ENCODE measurements at places on chromosomes 2 and 18.

DNA sequence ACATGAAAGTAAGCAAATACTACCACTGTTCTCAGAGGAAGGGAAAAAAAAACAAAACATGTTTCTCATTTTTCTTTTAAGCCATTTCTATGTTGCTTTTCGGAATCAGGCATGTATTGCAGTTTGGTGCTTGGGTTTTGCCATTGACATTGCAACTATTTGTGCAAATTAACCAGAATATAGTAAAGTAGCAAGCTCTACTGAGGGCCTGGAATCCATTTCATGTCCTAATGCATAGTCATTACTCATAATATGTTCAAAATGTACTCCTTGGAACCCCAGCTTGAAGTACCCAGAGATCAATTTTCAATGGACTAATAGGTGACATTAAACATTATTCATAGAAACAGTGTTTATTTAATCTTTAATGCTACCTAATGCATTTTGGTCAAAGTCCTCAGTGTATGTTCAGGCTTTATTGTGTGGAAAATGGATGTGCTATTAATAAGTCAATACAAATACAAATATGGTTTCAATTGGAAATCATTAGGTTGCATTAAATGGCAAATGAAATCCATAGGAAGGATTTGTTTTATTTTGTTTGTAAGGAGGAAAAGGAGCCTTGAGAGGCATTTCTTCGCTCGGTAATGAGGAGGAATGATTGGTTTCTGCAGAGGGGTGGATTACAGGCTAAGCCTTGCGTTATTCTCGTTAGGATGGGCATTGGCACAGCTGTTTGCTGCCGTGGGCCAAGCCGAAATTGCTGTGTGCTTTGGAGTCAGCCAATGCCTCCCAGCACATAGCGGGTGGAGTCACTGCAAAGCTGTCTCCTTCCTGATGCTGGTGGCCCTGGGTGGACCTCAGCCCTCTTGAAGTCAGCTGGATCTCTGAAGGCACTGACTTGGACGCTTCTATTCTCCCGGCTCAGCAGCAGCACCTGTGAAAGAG is 56.4 kb downstream of the MYCN start:
- no peak for DNase-seq

DNA sequence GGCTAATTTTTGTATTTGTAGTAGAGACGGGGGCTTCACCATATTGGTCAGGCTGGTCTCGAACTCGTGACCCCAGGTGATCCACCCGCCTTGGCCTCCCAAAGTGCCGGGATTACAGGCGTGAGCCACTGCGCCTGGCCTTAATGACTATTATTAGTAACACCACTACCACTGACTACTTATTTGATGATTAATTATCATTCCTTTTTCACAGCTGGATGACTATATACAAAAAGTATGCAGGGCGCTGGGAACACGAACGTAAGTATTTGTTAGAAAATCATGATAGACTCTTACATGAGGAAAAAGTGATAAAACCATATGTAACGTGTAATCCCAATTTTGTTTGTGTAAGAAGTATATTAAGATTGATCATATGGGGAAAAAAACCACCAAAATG is 21.6 kb downstream of the DARS1 start:
- no peak for DNase-seq

GRCh38 chr2:55923982-55924321 is 370 bp upstream of the EFEMP1 start:
- DNase-seq: no peak

DNA sequence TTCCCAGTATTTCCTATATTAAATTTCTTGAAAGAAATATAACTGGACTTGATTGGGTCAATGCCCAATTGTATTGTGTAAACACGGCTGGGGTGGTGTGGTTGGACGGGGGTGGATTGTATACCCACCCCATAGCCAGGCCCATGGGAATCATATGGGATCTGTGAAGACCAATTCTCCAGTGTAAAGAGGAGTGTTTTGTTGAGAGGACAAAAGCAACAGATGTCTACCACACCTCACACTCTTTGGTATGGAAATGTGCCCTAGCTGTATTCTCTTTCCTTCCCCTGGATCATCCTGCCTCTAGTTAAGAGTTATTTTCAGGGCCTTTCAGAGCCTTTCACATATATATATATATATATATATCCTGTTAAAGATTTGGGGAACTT is 57.5 kb upstream of the TGIF1 start:
- no peak for DNase-seq
